ENCODE measurements at places on chromosomes 4 and X.

GRCh38 chr4:145170223-145170622 is 10.2 kb downstream of the OTUD4 start:
- DNase-seq, result no peak

- DNase-seq, result no peak
Observed at GRCh38 chr4:31474221-31474620, 754.1 kb downstream of the PCDH7 start.

DNA sequence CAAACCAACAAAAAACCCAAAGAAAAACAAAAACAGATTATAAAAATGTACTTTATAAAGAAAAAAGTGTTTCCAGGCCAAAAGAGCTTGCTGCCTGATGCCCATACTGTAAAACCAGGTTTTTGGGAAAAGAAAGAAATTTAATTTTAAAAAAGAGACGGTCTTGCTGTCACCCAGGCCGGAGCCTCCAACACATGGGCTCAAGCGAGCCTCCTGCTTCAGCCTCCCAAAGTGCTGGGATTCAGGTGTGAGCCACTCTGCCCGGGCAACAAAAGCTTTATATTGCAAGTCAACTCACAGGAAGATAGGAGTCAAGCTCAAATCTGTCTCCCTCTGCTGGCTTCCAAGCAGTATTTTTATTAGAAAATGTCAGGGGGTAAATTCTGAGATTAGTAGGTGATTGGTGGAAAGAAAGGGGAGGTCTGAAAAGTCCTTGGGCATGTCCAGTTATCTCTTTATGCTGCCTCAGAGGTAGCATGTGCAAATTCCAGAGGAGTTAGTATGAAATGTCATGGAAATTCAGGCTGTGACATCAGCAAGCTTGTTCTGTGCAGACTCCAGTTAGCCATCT is 39.4 kb downstream of the MGST2 start:
- DNase-seq, result no peak

DNA sequence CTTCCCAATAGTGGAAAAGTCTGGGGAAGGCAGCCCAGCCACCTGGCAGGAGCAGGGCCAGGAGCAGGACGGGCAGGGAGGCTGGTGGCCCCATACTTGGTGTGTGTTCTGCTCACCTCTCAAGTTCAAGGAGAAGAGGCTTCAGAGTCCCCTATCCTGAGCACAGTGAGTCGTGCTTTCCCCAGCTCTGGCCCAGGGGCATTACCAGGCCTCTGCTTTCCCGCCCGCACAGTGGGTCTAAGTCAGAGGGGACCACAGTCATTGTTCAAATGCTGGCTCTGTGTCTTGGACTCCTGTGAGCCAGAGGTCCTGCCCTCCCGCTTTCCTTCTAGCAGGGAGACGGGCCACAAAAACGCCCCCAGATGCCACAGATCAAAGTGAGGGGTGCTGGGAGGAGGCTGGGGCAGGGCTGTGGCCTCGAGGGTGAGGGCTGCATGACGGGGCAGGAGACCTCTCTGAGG is 27.6 kb downstream of the HTRA3 start:
- no peak for DNase-seq

DNA sequence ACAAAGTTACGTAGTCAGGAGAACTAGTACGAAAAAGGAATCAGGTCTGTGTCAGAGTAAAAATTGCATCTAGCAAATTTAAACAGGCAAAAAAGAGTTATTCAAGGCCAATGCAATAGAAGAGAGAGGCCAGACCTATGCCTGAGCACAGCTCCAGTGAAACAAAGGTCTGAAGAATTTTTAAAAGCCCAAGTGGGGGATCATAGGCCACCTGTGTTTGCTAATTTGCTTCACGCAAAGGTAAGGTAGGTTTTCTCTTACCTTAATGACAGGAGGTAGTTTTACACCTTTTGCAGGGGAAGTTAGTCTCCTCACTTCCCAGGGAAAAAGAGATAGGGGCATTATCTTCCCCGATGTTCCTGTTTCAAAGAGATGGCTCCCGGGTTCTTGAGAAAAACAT is 448.6 kb upstream of the TECRL start:
- DNase-seq, result no peak

- DNase-seq, result no peak
Observed at GRCh38 chr4:154634058-154634457, 21.6 kb upstream of the FGG start.

- no peak for DNase-seq
Observed at GRCh38 chrX:23879380-23880090, 28.2 kb downstream of the APOO start.

GRCh38 chrX:85698921-85699320 is 319.5 kb upstream of the POF1B start:
- DNase-seq, result no peak

GRCh38 chrX:108216405-108216804 is 124.8 kb downstream of the ATG4A start:
- DNase-seq, result no peak

DNA sequence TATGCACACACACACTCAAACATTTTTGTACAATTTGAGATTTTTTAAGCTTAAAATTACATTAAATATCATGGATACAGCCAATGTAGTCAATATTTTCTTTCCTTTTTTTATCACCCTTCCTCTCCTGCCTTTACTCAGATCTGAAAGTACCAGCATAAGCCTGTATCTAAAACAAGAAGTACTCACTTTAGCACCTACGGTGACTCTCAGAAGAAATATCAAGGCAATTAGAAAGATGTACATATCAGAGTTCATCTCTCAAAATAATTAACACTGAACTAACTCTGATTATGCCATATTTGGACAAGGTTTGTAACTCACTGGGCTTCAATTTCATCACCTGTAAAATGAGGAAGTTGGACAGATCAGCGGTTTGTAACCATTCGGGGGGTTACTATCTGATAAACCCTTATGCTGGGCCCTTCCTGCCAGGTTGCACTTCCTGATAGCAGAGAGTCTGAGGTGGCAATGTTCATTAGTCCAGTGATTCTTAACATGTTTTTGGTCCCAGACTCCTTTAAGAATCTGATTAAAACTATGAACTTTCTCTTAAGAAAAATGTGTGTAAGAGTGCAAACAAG is 5.7 kb upstream of the GPR174 start:
- no peak for DNase-seq

DNA sequence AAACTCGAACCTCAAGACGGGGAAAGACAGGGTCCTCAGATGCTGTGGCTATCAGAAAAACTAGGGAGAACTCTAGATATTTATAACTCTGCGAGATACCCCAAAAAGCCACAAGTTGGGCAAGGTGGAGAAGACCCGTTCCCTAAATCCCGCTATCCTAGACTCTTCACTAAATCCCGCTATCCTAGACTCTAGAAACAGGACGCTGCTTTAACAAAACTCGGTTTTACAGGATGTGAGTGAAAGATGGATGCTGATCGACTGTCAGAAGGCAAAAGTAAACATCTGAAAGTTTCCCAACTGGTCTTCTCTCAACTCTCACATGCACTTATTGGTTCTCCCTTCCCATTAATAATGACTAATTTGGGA is 270 bp downstream of the DNAAF6 start:
- DNase-seq, result no peak

DNA sequence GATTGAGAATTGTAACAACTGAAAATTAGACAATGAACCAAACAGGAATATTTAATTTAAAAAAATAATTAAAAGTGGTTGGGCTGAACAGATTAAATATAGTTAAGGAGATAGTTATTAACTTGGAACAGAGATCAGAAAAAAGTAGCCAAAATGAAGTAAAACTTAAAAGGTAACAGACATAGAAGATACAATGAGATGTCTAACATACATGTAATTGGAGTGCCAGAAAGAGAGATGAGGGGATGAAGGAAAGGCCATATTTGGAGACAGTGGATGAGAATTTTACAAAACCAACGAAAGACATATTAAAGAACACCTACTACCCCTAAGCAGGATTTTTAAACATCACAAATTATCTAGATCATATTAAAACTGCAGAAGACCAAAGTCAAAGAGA is 8.0 kb downstream of the TBC1D9 start:
- DNase-seq, result no peak

DNA sequence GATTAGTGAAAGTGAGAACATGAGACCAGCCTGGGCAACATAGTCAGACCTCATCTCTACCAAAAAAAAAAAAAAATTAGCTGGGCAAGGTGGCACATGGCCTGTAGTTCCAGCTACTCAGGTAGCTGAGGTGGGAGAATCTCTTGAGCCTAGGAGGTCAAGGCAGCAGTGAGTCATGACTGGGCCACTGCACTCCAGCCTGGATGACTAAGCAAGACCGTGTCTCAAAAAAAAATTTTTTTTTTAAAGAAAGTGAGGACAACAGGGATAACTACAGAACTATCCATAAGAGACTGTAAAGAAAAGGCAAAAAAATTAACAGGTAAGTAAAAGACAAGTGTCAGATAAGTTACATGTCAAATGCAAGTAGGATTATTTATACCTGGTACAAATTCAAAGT is 13.5 kb upstream of the SPP1 start:
- DNase-seq, result no peak

GRCh38 chrX:34909151-34909550 is 33.4 kb upstream of the FAM47B start:
- no peak for DNase-seq

GRCh38 chr4:147076728-147077127 is 131.1 kb upstream of the TTC29 start:
- DNase-seq, result no peak

DNA sequence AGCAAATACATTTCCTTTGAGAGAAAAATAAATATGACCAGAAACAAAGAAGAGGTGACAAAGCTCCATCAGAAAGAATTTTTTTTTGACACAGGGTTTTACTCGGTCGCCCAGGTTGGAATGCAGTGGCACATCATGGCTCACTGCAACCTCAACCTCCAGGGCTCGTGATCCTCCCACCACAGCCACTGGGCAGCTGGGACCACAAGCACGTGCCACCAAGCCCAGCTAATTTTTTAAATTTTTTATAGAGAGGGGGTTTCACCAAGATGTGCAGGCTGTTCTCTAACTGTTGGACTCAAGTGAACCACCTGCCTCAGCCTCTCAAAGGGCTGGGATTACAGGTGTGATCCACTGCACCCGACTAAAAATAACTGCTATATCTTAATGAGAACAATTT is 10.3 kb downstream of the ADH5 start:
- DNase-seq, result no peak

DNA sequence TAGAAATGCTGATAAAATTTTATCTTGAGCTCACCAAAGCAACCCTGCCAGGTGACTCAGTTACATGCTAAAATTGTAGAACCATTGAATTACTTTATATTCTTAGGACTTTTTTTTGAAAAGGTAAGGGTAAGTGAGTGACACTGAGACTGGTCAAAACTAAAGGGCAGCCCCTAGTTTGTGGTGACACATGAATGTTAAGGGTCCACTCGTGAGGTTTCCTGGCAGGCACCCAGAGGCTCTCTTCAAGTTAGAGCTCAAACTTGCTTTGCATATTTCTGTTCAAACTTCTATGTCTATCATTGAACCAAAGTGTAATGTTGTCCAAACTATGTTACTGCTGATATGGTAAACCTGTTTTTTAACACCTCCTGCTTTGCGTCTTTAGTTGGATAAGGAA is 30.5 kb downstream of the TMPRSS11D start:
- DNase-seq, result no peak

- no peak for DNase-seq
Observed at GRCh38 chr4:183906739-183907651, 1.9 kb downstream of the STOX2 start.

DNA sequence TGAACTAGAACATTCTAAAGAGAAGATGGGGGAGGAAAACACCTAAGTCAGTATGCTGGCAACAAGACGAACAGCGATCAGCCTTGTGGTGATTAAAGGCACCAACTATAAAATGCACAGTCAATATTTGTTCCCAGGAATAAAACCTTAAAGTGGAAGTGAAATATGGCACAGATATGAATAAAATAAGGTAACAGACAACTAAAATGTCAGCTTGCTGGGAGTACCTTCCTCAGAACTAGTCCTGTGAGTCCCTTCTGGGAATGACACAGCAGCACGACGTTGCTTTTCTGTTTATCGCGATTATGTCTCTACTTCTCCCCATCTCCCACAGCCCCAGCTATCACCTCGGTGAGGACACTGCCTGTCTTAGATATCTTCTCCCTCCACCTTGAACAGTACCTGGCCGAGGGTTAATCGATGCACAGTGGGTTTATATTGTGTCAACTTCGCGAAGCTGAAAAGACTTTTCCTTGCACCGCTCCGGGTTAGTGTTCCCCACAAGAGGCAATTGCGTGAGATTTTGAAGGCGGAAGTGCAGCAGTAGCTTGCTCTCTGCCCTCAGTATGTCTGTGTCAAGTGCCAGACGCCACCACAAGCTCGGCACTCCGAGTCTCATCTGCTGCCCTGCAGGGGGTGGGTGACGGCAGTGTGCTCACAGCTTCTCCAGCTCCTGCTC is 17.4 kb downstream of the MTNR1A start:
- DNase-seq, result no peak

DNA sequence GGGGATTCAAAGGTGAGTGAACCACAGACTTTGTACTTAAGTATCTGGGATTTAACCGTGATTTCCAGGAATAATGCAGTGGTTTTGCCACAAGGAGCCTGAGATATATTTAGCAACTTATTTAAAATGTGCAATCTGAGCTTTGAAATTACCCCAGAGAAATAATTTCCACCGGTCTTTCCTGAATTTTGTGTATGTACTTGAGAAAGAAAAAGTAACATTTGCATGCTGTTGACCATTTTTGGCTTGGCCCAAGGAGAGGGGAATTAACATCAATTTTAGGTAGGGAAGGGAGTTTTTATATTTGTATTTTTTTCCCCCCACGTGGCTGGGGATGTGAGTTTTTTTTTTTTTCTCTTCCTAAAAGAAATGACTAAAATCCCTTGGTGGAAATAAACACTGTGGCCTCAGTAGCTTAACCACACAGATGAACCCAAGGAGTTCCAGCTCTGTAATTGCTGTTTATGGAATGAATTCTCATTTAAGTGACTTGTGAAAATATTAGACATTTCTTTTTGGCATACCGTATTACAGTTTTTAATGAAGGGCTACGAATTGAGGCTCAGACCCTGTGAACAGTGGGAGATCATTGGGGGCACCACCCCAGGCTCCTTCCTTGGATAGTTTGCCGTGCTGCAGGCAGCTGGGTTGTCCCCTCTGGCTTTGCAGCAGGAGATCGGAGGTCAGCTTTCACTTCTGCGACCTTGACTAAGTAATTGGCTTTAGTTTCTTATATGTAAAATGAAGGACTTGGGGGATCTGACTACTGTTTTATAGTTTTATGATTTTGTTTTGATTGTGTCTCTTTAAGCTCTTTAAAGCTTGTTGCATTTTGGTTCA is 116.1 kb downstream of the ARHGAP10 start:
- DNase-seq, result no peak

DNA sequence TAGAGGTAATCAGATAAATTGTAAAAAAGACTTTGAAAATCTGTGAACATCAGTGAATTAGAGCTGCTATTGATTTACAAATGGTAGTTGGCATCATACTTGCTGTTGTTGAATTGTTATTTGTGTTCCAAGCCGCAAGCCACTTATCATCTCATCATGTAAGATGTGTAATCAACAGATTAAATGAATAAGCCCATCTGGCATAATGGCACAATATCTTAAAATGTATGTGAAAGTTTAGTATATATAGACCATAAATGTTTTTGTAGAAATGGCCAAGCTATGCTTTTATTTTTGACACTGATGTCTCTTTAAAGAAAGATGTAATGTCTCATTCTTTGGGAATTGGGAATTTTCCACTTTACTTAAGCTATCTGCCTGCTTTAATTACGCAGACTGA is 682.6 kb upstream of the GNPDA2 start:
- DNase-seq, result no peak

- DNase-seq, result peak; percentile 37
Observed at GRCh38 chr4:153988492-153989363, 199.8 kb upstream of the SFRP2 start.
